ENCODE measurements at places on chromosomes 3 and 15.

DNA sequence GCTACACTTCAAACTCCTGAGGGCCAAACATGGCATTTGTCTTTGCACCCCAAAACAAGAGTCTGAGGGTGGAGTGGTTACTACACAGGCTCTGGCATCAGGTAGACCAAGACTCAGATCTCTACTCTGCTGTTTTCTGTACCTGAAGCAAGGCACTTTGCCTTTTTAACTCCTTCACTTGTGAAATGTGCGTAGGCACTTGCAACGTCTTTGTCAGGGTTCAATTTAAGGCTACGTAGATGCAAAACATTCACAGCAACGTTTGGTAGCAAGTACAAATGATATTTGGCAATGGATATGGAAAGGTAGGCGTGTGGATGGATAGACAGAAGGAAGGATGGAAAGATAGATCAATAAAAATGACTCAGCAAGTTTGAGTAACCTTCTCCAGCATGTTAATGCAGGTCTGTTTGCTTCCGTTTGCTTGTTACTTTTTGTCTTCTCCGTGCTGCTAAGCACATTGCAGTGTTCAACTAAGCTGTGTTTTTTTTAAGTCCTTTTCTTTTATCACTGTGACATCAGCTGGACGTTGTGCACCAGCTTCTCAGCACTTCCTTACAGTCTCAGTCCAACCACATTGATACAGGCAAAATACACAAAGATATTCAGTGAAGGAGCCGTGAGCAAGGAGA, 100.7 kb downstream of the LRTM1 start:
- DNase-seq = no peak

DNA sequence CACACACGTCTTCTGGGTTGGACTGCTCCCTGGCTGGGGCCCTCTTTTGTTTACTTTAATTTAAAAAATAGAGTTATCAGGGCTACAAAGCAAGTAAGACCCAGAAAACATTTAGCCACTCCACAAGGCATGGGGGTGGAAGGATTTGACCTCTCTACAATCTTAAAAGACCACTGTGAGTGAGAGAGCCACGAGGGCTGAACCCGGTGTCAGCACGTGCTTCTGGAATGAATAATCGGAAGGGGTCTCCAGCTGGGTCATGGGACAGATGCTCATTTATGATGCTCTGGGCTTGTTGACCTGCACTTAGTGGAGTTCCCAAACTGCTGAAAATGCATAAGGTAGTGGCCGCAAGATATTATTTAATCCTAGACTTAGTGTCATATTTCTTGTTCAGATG, 52.4 kb downstream of the EIF4E3 start:
- no peak for DNase-seq

DNA sequence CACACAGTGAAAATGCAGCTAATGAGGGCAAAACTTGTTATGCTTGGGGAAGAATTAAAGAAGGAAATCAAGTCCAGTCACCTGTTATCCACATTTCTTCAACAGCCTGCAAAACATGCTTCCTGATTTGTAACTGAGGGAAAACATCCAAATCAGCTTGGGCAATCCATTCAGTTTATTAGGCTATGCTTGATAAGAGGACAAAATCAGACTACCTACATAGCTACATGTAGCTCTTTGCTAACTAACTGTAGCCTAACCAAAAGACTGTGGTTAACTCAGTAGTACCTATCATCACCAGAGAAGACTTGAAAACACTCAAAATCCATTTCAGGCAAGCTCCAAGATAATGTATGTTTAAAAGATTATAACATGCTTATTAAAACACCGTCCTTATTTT, 436.4 kb downstream of the SHQ1 start:
- no peak for DNase-seq

GRCh38 chr3:151908399-151908798, 35.0 kb downstream of the SUCNR1 start:
- no peak for DNase-seq

- DNase-seq = no peak
Observed at GRCh38 chr3:155738580-155739076, 6.2 kb downstream of the PLCH1 start.

GRCh38 chr3:58026598-58026997, 18.4 kb downstream of the FLNB start:
- DNase-seq = no peak

DNA sequence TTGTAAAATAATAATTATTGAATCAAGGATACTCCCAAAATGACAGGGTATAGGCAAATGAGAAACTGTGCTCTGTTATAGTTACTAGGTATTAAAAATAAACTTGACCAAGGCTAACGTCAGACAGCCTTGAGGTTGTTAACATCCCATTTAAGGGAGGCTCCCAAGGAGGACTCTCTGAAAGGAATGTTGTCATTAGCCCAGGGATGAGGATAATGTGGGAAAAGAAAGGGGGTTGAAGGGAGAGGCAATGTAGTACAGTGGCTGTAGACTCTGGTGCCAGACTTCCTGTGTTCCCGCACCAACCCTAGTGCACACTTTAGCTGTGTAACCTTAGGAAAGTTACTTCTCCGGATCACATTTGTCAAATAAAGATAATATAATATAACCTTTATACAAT, 47.0 kb upstream of the RARB start:
- DNase-seq = no peak

DNA sequence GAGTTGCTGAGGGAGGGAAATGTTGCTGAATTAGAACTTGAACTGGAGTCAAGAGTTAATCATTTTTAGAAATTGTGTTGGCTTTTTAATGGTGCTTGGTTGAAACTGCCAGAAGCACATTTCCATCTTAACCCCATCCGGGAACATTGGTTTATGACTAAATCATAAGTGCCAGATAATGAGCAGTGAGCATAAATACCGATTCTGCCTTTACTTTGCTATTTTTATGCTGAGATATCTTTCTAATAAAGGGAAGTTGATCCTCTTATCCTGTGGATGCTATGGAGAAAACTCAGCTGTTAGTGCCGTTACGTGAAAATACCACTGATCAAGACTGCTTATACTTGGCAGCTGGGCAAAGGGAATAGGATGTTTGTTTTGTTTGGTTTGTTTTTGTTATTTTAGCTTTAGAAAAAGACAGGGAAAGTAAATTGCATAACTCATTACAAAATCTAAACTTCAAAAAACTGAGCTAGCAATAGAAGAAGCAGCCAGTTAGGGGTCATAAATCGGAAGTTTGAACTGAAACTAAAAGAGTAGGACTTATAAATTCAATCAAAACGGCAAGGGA, 813.1 kb downstream of the NAALADL2 start:
- no peak for DNase-seq

- no peak for DNase-seq
Observed at GRCh38 chr15:67922106-67922675, 82.3 kb upstream of the RNU6-1 start.

DNA sequence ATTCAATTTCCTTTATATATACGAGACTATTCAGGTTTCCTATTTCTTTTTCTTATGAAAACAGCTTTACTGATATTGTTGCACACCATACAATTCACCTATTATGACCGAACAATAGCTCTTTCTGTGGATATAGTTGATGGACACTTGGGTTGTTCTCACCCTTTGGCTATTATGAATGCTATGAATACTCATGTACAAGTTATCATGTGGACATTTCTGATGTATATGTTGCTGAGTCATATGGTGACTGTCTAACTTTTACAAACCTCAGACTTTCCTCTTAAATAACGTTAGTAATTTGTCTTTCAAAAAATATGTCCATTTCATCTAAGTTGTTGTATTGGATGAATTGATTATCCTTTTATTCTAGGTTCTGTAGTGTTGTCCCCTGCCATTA, 15.7 kb upstream of the USF3 start:
- DNase-seq = no peak

DNA sequence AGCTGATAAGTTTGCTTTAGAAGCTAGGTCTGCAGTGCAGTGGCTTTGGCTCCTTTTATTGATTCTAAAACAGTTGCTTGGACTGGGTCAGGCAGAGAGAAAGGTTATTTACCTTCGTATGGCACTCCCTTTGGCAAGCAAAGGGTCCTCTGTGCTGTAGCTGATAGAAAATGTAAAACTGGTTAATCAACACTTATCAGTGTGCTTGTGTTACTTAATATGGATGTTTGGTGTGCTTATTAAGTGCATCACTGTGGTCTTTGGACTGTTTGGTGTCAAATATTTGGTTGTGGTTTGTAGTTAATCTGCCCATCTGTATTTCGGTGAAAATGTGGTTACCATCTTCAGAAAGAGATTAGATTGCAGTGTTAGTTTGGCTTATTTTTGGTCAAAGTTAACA, 16.0 kb downstream of the UBE2E2 start:
- DNase-seq = no peak

- no peak for DNase-seq
Observed at GRCh38 chr15:60301024-60301423, 96.8 kb downstream of the ANXA2 start.

- no peak for DNase-seq
Observed at GRCh38 chr3:41464858-41465257, 265.6 kb downstream of the CTNNB1 start.

GRCh38 chr15:69500339-69500738, 47.7 kb downstream of the RPLP1 start:
- no peak for DNase-seq

- DNase-seq = no peak
Observed at GRCh38 chr3:195731356-195731905, 10.7 kb downstream of the MUC20 start.

DNA sequence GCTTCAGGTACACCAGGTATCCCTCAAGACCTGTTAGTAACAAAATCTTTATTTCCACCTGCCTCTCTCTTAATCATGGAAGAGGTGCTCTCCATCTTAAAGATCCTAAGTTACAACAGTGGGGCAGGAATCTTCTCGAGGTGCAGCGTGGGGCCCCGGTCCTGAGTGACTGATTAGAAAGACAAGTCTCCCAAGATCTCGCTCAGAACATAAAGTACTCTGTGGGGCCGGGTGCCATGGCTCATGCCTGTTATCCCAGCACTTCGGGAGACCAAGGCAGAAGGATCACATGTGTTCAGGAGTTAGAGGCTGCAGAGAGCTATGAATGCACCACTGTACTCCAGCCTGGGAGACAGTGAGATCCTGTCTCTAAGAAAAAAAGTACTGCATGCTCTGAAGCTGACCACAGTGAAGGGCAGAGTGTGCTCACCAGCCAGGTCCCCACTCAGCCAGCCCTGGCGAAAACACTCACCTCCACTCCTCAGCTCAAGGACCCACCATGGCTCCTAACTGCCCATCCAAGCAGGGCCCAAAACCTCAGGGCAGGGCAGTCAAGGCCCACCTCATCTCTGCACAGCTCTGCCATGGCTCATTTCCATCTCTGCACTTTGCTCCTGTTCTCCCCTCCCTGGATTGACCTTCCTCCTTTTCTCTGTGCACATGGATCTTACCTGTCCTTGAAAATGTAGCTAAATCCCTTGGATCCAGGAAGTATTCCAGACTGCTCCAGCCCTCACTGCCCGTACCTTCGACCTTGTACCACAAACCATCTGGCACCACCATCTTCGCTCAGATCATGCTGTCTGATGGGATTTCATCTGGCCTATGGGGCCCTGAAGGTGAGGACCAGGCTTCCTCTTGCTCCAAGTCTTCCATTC, 7.1 kb downstream of the SEMA7A start:
- DNase-seq = no peak

DNA sequence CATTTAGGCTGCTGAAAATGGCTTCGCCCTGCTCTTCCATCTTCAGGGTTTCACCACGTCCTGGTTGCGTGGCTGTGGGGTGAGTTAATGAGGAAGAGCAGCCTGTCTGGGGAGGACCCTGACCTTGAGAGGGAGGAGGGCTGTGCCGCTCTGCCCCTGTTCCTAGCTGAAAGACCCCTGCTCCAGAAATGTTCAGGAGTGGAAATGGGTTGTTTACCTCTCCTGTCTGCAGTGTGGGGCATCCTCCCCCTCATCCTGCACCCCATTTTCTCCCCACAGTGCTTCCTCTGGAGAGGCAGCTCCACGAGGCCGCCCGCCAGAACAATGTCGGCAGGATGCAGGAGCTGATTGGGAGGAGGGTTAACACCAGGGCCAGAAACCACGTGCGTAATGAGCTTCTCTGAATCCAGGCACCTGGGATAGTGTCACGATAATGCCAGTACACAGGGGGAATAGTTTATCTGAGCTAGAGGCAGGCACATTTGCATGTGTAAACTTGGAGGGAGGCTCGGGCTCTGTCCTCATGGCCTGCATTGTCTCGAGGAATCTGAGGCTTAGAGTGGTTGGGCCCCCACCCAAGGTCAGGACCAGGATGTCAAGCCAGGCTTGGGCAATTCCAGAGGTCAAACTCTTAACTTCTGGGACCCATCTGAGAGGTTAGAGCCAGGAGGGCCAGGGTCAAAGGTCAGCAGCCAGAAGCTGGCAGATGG, 4.0 kb downstream of the ANKDD1A start:
- no peak for DNase-seq

DNA sequence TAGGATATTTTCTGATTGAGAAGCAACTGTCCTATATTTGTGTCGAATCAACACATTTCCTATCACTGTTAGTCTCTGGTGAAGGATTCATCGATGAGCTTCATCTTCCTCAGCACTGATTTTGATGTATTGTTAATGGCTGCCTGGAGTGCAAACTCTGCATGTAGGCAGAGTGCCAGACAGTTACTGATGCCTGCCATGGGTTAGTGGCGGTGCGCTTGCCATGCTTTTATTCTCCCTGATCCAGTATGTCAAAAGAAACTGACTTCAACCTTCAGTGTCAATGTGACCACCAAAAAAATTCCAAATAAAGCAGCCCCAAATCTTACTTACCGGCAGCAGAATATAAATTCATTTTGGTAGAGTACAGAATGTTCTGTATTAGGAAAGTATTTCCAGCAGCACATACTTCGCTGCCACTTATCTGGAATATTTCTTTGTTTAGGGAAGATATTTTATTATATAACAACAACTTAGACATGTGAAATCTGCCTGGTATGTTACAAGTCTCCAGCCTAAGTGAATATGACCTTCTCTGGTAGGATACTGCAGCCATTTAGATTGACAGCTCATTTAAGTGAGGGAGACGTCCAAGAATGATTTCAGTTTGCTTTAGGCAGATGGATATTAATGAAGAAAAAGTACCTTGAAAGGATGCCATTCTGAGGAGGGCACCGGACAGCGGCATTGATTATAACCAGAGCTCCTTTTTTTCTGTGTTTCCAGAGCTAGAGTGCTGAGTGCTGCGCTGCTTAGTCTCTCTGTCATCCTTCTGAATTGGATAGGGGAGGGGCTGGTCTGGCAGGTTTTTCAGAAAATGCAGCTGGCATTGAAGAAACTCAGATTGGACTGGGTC, 59.9 kb downstream of the ARHGEF26 start:
- no peak for DNase-seq

GRCh38 chr3:140341817-140342403, 336.0 kb upstream of the TRIM42 start:
- no peak for DNase-seq

GRCh38 chr3:164479406-164479805, 598.9 kb downstream of the SI start:
- DNase-seq = no peak
